ENCODE measurements at places on chromosomes 12 and 14.

- no peak for DNase-seq
Observed at GRCh38 chr14:88825078-88825458, 617 bp downstream of the TTC8 start.

DNA sequence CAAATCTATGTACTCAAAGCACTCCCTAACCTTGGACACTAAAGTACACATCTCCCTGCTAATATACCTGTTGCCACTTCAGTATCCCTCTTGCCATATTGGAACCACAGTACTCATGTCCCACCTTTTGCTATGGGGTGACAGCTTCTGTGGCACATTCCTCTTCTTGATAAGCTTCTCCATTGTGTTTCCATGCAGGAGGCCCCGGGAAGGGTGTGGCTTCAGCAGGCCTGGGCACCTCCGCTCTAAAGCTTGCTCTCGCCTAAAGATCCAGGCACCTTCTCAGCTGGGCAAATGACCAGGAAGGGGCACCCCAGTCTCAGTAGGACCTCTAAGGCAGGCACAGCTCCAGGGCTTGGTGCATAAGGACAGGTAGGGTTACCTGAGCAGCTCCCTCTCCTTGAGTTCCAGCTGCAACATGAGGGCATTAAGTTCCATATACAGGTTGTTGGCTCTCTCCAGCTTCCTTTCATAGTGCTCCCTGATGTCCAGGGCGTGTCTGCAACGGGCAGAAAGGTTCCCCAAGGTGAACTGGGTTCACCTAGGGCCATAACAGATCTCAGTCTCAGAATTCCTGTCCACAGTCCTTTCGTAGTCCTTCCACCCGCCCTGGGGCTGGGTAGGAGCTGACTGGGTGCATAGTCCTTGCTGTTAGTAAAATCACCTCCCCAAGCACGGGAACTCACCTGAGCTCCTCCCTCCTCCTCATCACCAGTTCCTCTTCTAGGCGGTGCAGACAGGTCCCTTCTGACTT is 15.9 kb downstream of the MAP3K12 start:
- DNase-seq, result no peak

GRCh38 chr12:109968032-109968420 is 28.1 kb downstream of the GIT2 start:
- DNase-seq, result no peak

- DNase-seq, result no peak
Observed at GRCh38 chr12:48352157-48352760, 1.5 kb upstream of the ZNF641 start.

- no peak for DNase-seq
Observed at GRCh38 chr14:61296151-61296550, 15.0 kb upstream of the TMEM30B start.

- no peak for DNase-seq
Observed at GRCh38 chr12:661720-662486, 1.3 kb downstream of the NINJ2 start.

GRCh38 chr14:70789961-70790360 is 19.4 kb downstream of the MAP3K9 start:
- DNase-seq, result no peak

DNA sequence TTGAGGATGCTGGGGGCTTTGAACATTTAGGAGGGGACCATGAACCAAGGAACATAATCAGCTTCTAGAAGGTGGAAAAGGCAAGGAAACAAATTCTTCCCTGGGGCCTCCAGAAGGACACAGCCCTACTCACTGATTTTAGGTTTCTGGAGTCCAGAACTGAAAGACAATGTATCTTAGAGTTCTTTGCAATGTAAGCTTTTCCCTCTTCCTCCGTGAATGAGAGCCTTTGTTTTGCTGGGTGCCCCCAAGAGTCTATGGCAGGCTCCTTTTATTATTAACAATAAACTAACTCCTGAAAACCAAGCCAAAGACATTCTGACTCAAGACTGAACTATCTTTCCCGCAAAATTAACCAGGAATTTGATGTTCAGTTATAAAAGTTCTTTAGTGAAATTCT is 204.1 kb downstream of the STXBP6 start:
- no peak for DNase-seq

DNA sequence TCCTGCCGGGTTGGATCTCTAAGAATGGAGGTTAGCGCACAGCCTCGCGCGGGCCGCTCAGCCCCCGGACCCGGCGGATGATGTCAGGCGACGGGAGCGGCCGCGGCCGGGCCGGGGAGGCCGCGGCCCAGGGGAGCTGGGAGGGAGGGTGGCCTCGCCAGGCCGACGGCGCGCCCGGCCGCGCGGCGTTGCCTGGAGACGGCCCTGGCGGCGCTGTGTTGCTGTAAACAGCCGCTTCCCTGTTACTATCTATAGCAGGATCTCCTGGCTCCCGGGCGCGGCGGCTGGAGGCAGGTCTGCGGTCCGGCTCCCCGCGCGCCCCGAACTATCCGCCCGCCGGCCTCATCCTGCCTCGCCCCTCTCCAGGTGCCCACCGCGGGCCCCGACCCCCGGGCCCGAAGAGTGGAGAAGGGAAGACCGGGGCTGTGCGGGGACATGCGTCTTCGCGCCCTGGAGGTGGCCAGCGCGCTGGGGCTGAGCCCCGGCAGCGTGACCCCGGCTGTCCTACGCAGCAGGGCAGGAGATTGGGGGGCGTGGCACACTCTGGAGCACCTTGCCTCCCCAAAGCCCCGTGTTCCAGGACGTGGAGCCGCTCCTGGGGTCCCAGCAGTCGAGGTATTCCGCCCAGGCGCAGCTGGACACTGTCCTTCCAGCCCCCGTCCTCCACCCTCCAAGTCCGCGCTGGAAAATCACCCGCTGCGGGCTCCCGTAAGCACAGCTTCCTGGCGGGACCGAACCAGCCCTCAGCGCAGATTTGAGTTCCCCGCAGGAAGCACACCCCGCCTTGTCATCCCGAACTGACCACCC is 1.4 kb upstream of the FOS start:
- DNase-seq, result peak; percentile 82

DNA sequence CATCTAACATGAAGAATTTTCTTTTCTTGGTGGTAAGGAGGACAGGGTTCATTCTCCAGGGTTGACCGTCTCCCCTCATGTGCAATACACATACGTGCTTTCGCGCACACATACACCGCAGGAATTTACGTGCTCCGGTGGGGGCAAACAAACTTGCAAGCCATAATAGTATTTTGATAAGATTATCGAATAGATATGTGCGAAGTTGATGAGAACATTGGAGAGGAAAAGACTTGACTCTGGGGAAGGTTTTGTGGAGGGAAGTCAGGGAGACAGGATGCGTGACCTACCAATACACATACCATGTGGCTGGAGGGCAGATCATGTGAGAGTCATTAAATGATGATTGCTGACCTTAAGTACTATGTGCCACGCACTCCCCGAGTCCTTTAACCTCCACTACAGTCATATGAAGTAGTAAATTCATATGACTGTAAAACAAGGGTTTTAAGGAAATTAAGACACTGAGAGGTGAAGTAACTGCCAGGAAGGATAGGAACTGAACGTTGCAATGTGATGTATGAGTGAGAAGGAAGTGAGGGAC is 921 bp downstream of the RAD51B start:
- peak; percentile 15 for DNase-seq
